Fibroblast of upper back skin (primary cell): ENCODE measurements at places on chromosomes 1 and 21.

DNA sequence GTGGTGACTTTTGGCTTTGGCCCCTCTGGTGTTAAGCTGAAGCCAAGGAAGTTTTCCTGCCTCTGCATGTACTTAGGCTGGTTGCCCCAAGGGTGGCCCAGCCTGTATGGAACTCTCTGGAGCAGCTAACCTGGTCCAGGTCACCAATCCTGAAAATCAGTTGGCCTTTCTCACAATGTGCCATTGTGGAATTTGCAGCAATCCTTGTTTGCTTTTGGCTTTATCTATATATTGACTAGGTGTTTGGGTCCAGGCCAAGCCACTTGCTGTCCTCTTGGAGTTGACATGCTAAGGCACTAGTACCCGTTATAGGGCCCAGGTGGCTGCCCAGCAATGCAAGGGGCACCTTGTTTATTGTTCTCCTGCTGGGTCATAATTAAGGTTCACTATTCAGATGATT lies 124.6 kb downstream of the CAMTA1 start:
- DNase-seq, result no peak

DNA sequence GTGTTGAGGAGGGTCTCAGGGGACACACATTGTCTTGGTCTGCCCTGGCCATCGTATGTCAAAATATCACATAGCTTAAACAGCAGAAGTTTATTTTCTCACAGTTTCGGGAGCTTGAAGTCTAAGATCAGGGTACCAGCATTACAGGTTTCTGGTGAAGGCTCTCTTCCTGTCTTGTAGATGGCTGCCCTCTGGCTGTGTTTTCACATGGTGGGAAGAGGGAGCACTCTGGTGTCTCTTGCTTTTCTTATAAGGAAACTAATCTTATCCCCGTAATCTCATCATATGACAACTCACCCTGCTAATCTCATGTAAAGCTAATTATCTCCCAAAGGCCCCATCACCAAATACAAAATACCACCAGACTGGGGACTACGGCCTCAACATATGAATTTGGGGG lies 246.9 kb upstream of the ST6GALNAC5 start:
- DNase-seq, result no peak

- DNase-seq, result peak; percentile 31
These were observed 1042.2 kb upstream of the ADGRL4 start for GRCh38 chr1:80048716-80049115.

DNA sequence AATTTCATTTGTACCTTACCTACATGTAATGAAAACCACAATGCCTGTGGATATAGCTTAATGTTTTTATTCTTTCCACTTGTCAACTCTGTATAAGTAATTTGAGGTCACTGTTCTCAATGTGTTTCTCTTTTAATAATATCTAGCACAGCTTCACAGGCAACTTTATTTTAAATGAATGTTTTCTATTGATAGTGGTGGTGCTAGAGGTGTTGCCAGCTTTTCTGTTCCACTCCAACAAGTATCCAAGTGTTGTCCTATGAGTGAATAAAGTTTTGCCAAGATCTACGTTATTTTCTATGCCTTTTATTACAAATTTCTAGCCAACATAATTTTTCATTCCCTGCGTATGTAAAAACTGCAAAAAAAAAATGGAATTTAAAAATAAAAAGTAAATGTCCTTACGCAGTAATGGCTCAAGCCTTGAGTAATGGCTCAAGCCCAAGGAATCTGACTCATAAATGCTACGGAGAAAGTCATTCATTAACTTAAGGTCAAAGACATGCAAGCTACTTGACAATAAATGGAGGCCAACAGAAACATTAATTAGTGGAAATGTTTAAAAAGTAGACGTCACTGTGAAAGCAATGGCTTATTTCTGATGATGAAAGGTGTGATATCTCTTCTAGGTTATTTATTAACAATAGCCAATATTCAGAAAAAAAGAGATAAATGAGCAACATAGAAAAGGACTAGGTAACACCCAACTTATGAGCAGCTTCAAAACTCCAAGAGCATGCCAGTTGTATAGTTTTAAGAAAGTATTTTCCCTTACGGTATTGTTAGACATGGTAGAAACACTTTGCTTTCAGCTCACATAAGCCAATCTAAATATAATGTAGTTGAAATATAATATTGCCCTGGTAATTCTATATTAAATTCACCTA lies 71.4 kb downstream of the SLC44A5 start:
- DNase-seq, result no peak

DNA sequence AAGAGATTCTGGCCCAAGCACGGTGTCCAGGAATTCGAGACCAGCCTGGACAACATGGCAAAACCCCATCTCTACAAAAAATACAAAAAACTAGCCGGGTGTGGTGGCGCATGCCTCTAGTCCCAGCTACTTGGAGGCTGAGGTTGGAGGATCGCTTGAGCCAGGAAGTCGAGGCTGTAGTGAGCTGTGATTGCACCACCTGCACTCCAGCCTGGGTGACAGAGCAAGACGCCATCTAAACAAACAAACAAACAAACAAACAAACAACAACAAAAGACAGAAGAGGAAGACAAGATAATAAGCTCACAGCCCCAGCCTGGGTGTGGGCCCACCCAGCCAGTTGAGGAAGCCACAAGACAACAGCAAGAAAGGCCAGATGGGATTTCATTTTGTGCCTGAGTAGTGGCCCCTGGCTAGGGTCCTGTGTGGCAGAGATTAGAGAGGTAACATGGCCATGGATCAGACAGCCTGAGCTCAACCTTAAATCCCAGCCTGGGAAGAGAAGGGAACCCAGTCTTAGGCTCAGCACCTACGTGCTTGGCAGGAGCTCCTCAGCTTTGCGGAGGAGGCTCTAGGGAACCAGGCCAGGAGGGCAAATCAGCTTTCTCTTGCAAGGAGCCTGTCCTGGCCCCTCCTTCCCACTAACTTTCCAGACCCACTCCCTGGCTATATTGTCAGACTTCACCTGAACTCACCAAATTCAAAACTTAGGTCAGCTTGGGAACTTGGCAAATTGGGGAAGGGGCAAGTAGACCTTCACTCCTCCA lies 4.9 kb upstream of the BEST4 start:
- DNase-seq, result no peak

GRCh38 chr1:228867951-228868730 lies 132.9 kb downstream of the RHOU start:
- no peak for DNase-seq

DNA sequence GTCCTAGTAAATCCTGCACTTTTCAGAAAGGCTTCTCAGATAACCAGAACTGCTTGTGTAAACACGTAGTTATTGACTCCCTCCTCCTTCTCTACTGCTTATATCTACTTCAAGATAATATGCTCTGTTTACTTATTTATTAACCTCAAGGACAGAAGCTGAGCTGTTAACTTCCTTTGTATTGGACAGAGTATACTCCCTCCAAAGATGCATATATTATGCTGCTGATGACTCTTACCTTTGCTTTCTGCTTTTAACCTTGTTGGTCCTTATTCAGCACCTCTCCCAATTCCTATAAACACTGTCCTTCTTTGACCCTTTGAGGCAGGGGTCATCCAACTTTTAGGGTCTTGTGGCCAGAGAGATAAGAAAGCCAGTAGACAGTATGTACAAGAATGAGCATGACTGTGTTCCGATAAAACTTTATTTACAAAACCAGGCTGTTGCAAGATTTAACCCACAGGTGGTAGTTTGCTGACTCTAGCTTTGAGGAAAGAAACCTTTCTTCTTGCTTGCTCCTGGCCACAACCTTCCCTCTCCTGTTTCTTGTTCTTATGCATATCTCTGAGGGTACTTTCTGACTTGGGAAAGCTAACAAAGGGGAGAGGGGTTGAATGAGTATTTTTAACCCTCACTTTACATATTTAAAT lies 4.9 kb downstream of the TPM3 start:
- DNase-seq, result no peak

- no peak for DNase-seq
These were observed 11.3 kb upstream of the LACTBL1 start for GRCh38 chr1:22983944-22984343.

- DNase-seq, result peak; percentile 77
These were observed 19.4 kb downstream of the JUN start for GRCh38 chr1:58764294-58764978.

DNA sequence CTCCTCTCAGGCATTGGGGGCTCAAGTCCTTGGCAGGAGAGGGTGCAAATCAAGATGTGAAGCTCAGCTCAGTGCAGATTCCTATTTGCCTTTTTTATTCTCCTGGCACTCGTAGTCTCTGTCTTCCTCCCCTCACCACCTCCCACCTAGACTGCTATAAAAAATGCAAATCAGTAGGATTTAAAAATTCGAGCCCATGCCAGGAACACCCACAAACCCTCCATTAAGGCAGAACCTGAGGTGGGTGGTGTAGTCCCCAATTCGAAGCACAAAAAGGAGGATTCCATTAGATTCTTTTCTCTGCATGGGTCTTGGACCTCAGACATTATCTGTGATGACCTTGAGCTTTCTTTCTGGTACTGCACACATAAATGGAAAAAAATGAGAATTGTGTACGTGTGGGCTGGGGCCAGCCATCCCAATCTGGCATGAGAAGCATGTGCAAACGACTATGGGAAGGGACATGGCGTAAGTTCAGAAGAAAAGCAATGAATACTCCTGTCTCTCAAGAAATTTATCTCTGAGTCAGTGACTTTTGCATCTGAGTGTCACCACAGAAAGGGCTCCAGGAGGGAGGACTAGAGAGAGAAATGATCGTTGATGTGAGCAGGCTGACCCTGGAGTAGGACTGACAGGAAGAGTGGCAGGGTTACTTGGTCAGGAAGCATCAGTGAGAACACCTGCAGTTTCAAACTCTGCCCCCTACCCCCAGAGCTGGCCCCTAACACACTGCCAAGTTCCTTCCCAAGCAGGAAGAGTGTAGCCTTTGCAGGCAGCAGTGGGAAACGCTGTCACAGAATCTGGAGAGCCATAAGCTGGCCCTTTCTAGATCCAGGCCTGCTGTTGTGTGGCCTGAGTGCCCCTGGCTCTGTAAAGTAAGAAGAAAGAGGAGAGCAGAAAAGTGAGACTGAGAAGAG lies 1.7 kb downstream of the INKA2 start:
- peak; percentile 34 for DNase-seq

DNA sequence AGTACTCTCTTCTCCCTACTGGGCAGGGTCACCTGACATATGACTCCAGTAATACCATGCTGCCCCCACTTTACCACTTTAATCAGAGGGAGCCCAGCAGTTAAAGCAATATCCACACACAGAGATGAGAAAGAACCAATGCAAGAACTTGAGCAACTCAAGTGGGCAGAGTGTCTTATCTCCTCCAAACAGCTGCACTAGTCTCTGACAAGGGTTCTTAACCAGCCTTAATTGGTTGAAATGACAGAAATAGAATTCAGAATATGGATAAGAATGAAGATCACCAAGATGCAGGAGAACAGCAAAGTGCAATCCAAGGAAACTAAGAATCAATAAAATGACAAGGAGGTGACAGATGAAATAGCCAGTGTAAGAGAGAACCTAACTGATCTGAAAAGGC lies 91.0 kb downstream of the KCNT2 start:
- DNase-seq, result no peak

DNA sequence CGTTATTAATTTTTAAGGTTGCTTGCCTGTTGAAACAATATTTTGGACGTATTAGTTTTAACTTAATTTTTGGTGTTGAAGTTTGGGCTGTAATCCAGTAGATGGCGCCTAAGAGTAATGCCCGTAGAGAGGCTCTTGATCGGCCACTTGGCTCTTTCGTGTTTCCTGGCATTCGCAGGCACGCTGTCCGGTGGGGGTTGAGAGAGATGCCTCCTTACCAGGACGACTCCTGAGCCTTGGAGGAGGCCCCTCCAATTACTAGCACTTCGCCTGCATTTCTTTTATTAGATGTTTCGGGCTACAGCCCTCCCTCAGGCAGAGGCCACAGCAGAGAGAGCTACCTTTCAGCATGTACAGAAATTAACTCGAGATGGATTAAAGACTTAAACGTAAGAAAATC lies 12.0 kb downstream of the OR2M4 start:
- DNase-seq, result no peak

DNA sequence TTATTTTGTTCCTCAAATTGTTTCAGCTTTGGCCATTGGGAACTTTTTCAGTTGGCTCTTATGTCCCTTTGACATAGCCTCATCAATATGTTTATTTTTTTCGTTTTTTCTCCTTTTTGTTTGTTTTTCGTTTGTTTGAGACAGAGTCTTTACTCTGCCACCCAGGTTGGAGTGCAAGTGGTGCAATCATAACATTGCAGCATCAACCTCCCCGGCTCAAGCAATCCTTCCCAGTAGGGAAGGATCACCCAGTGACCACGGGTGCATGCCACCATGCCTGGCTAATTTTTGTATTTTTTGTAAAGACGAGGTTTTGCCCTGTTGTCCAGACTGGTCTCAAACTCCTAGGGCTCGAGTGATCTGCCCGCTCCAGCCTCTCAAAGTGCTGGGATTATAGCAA lies 8.1 kb downstream of the POLR3GL start:
- DNase-seq, result no peak

DNA sequence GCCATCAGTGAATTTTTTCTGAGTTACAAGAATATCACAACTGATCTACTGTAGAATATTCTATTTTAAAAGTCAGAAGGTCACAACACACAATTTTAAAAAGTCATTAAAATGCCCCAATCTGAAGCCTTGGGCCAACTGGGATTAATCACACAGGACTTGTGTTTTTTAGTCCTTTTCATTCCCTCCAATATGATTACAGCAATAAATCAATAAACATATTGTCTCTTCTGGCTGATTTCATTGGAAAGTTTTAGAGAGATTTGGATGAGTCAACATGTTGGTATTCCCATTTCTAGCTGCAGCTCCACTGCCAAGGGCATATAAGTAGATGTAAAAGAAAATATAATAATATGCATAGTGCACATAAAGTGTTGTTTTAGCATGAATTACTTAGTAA lies 85.8 kb downstream of the NIBAN1 start:
- peak; percentile 87 for DNase-seq

DNA sequence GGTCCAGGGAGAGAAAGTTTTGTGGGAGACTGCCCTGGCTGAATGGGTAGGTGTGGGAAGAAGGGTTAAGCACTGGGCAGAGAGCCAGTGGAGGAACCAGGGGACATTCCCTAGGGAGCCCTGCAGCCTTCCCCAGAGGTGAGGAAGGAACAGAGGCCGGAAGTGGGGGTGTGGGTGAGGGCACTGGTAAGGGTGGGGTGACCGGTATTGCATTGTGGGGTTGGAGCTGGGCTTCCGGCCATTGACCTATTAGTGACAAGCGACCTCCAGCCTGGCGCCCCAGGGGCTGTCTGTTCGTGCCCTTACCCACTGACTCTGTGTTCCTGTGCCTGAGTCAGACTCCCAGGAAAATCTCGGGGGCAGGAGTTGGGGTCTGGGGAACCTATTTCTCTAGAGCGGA lies 3.5 kb upstream of the TSPAN1 start:
- no peak for DNase-seq

GRCh38 chr1:87140831-87141540 lies 187.7 kb upstream of the LMO4 start:
- no peak for DNase-seq
